ENCODE measurements at places on chromosomes 12 and 14.
A peak's percentile ranks its signal among the peaks of the same experiment; 100 is the strongest.

DNA sequence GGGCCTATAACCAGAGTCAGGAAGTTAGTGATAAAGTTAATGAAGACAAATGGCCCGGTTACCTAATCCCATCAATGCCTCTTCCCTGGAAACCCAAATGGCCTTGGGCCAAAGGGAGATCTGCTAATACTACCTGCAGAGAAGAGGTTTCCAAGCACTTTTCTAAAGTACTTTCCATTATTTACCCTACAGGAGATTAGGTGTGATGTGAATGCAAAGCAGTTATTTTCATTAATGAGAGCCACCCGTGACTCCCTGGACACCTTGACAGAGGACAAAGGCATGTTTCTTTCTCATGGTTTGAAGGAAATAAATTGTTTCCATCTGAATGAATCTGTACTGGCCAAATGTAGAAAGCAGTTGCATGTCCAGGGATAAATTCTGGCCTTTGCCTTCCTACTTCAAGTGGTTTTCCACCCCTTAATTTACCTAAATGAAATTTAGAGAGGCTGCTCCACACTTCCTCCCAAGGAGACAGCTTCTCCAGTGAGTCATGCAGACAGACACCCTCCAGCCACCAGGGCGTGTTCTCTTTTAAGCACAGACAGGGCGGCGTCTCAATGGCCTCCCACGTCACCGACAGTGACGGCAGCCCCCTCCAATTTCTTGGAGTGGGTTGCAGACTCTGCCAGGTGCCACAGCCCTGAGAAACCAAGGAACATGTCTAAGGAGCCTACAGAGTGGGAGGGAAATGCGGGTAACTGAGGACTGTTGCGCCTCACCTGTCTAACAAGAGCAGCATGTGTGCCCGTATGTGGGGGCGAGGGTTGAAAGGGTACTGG is 43.9 kb upstream of the GNPNAT1 start:
- DNase-seq = no peak

DNA sequence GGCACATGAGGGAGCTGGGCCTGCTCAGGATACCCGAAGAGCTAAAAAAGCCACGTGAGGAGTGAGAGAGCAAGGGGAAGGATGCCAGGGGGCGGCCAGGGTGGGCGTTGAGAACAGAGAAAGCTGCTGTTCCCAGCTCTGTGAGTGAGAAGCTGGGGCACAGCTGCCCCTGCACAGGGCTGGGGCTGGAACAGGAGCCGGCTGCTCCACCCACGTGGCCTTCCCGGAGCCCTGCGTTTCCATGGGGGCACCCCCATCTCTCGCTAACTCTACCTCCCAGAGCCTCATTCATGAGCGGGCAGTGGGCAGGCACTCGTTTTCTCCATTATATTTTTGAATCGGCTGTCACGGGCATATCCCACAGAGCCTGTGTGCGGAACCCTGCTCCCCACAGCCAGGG is 42.7 kb downstream of the RFLNA start:
- no peak for DNase-seq

DNA sequence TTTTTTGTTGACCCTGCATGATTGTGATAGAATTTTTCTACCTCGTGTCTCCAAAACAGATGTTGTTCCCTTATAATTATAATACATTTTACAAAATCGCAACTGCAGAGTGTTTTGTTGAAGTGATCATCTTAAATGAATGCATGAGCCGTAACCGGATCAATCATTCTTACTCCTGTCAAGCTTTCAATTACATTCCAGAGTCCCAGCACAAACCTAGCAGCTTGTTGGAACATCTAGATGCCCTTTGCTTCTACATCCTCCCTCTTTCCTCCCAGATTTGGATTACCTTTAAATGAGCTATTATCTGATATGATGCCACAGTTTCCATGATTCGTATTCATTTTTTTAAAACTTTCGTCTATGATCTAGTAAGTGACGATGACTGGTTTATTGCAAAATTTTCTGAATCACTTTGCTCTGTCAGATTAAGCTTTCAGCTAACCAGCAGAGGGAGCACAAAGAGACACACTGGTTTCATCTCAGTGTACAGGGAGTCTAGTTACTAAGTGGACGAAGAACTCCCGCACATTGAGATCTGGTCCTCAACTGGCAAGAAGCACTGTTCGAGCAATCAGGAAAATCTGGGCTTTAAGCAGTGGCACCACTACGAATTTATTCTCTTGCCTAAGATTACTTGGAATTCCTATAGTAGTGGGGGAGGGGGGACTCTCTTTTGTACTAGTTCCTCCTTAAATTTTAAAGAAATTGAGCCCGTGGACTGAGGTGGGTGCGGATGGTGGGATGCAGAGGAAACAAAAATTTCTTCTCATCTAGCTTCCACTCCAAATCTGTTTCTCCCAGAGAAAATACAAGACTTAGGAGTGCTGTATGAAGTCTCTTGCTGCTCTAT is 40.9 kb downstream of the TSHR start:
- DNase-seq = peak; percentile 18

- DNase-seq = no peak
These were observed 17.1 kb downstream of the GSC start for GRCh38 chr14:94752591-94753436.

DNA sequence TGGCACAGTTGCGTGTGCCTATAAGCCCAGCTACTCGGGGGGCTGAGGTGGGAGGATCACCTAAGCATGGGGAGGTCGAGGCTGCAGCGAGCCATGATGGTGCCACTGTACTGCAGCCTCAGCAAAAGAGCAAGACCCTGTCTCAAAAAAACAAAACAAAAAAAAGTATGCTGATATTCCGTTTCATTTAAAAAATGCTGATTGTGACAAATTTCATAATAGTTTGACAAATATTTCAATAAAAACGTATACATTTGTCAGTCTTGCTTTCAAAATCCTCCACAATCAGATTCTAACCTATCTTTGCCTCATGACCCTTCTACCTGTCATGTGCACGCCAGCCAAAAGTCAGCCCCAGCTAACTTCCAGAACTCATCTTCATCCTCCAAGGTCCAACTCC is 9.8 kb downstream of the USP44 start:
- no peak for DNase-seq

- DNase-seq = no peak
These were observed 63.7 kb upstream of the GSC start for GRCh38 chr14:94833633-94834032.

DNA sequence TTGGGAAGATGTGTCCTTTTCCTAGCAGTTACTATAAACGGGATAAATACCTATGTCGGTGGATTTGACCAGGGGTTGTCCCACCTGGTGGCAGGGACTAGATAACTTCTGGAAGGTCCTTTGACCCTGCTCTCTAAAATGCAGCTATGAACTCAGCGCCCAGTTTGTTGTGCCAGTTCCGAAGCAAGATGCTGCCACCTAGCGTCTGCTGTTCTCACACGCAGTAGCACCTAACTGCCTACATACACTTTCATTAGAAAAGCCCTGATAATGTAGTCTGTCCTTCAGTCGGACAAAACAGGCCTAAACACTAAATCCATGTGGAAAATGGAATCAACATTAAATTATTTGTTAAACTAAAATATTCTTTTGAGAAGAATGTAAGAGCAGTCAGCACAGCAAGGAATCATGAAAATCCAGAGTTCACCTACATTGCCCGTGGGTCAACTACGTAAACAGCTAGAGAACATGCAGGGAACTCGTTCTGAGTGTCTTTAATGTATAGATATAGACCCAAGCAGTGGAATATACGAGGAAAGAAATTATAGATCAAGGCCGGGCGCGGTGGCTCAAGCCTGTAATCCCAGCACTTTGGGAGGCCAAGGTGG is 51.1 kb upstream of the CRACR2A start:
- peak; percentile 12 for DNase-seq

DNA sequence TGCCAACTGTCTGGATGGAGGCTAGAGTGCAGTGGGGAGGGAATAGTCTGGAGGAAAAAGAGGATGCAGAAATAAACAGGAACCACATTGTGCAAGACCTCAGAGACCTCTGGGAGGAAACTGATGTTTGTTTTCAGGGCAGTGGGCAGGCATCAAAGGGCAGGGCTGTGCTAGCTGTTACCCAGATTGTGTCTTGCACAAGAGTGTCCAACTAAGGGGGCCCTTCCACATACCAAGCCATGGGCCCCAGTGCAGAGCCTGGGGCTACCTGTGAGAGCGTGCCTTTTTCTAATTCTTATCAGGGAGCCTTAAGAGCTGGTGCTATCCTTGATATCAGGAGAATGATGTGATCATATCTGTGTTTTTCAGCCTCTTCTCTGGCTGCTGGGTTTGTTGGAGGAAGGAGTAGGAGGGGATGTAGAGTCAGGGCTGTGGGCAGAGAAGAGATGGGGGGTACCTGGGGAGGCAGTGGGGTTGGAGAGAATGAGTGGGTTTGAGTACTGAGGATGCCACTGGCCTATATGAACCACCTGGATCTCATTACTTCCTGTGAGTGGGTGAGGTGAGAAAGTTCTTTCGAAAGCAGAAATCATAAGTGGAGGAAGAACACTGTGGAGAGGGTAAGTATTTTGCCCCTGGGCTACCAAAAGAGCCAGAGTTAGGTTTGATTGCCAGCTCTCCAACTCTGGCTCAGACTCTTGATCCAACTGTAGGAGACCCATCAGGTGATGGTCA is 259.2 kb upstream of the CRY1 start:
- no peak for DNase-seq

- peak; percentile 82 for DNase-seq
These were observed 78.6 kb downstream of the CCDC60 start for GRCh38 chr12:119412811-119413794.

- no peak for DNase-seq
These were observed 24.7 kb downstream of the RTRAF start for GRCh38 chr14:52013984-52014600.

GRCh38 chr14:93269341-93270068 is 62.4 kb downstream of the UBR7 start:
- DNase-seq = no peak

GRCh38 chr12:106446419-106447092 is 89.0 kb downstream of the POLR3B start:
- DNase-seq = no peak

DNA sequence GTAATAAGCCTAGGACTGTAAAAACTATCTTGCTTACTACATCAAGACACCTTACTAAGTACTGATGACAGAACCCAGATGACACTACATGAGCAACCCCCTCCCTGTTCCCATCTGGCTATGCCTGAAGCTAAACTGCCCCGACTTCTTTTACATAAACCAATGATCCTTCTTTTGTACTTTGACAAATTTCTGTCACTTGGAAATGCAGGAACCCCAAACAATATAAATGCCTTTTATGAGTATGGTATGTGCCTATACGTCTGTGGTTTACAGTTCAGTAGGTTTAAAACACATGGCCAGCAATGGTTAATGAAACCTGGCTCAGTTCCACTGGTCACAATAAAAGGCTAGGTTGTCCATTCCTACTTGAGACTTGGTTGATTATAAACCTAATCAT is 6.1 kb downstream of the SYCP3 start:
- DNase-seq = no peak

DNA sequence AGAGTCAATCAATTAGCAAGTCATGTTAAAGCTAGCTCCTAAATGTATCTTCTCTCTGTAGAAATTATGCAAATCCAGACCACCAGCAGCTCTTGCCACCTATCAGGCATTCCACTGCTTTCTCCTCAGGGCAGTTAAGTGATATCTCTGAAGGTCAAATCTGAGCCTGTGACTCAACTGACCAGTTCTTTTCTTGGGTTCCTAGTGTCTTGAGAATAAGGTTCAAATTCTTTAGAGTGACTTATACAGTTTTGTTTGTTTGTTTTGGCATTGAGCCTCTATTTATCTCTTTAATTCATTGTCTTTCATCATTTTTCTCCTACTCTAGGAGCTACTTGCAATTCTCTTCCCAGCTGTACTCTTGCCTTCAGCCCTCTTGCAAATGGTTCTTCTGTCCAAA is 2.5 kb upstream of the LRIG3 start:
- no peak for DNase-seq

GRCh38 chr12:120540445-120540844 is 6.3 kb downstream of the RNF10 start:
- DNase-seq = no peak

- no peak for DNase-seq
These were observed 25.5 kb upstream of the PCED1B start for GRCh38 chr12:47053961-47054360.

DNA sequence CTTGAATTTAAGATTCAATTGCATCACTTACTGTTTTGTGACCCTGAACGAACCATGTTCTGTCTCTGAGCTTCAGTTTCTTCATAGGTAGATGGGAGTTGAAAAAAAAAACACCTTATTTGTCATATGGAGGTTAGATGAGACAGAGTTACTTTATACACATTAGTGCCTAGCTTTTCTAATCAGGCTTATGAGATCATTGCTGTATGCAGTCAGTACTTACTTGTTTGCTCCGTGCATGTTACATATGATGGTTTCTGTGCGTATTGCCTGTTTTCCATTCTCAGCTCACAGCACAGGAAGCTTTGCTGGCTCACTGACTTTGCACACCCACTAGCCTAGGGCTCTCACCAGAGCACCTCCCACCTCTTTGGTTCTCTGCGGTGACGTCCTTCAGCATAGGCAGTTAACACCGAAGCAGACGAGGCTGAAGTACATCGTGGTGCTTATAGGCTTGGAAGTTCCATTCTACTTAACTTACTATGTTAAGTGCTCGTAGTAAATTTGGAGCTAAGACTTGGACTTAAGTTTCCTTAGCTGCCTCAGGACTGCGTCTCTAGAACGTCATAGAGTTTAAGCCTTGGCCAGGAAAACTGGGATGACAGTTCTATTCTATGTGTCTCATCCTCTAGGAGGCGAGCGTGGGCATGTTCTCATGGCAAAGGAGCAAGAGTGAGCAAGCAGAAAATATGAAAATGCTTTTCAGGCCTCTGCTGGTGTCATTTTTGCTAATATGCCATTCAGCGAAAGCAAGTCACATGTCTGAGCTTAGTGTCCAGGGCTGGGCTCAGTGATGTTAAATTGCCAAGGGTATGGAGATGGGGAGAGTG is 57.3 kb downstream of the NRXN3 start:
- no peak for DNase-seq

DNA sequence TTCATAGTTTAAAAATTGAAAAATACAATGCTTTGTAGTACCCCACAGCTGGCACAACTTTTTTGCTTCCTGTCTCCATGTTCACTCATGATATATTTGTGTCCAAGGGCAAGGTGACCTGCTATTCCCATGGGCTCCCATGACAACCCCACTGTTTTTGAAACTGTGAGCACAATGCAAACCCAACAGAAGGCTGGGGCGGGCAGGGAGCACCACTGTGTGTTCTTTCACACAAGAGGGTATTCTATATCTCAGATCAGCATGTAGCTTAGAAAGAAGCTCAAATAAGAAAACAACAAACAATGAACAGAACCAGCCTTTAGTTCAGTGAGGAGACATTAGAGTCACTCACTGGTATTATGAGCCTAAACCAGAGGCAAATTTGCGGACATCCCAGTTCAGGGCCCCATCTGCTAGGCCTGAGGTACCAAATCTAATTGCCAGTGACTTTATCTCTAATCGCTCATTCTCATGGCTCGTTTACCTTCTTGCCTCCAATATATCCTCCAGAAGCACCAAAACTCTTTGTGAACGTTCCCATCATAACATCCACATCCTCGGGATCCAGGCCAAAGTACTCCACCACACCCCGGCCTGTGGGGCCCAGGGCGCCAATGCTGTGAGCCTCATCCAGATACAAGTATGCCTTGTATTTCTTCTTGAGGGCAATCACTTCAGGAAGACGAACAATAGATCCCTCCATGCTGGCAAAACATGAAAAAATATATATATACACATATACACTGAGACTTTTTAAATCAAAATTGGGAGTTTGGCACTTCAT is 56.4 kb upstream of the ISM2 start:
- no peak for DNase-seq

GRCh38 chr12:1350934-1351240 is 243.5 kb downstream of the FBXL14 start:
- DNase-seq = no peak

- no peak for DNase-seq
These were observed 4.4 kb upstream of the MAX start for GRCh38 chr14:65106736-65107135.

GRCh38 chr12:124147575-124147974 is 147.3 kb upstream of the RFLNA start:
- no peak for DNase-seq

All from NCI-H446 (cell line).